ENCODE measurements at places on chromosomes 3 and 15.

DNA sequence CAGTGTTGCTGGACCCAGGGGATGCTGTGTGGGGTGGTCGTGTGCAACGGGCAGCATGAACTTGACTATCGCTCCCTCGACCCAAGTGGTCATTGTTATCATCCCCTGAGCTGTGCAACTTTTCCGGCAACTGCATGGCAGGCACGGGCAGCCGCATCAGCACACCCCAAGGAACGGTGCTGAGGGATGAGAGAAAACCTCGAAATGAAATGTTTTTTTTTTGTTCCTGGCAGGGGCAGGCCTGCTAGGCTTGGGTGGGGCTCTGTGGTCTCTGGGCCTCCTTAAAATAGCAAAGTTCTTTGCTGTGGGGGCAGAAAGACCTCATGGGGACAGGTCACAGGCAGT is 51.4 kb downstream of the CORO2B start:
- no peak for DNase-seq

- no peak for DNase-seq
Observed at GRCh38 chr3:27326629-27327545, 42.3 kb downstream of the NEK10 start.

GRCh38 chr3:144501467-144501866 is 529.8 kb downstream of the DIPK2A start:
- DNase-seq: no peak

GRCh38 chr3:124563376-124563775 is 166.9 kb upstream of the UMPS start:
- DNase-seq: no peak

DNA sequence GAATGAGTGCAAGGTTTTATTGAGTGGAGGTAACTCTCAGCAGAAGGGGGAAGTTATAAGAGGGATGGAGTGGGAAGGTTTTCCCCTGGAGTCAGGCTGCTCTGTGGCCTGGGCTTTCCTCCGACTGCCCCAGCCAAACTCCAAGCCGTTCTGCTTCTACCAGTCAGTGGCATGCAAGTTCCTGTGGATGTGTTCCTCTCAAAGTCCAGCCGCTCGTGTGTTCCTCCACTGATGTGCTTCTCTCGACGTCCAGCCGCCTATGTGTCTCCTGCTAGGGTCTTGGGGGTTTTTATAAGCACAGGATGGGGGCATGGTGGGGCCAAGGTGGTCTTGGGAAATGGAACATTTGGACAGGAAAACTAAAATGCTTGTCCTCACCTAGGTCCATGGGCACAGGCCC is 9.0 kb upstream of the U2SURP start:
- no peak for DNase-seq

GRCh38 chr3:30437171-30437601 is 169.2 kb upstream of the TGFBR2 start:
- no peak for DNase-seq

GRCh38 chr3:60064210-60065178 is 1014.7 kb upstream of the CFAP20DC start:
- no peak for DNase-seq

GRCh38 chr3:9828801-9829755 is 14.7 kb downstream of the RPUSD3 start:
- no peak for DNase-seq

DNA sequence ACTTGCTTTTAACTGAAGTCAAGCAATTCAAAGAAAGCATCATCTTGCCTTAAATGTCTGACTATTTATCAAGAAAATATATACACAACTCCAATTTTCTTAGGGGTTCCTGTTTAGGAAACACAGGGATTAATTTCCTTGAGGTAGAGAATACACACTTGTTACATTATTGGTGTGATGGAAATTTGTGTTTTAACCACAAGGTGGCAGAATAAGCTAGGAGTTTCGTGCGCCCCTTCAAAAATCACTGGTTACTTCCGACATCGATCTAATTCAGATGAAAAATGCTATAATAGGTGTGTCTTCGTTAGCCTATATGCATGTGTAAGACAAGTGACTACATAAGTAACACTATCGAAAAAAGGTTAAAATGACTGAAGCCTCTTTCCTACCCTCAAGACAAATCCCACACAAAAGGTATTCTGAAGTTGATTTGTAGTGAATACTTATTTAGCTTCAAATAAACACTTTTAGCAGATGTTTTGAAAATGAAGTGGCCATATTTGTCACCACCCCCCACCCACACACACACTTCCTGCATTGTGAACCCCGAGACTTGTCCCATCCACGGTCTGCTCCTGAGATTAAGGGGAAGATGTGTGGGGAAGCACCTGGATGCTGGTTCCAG is 246.5 kb downstream of the ROBO1 start:
- DNase-seq: no peak

DNA sequence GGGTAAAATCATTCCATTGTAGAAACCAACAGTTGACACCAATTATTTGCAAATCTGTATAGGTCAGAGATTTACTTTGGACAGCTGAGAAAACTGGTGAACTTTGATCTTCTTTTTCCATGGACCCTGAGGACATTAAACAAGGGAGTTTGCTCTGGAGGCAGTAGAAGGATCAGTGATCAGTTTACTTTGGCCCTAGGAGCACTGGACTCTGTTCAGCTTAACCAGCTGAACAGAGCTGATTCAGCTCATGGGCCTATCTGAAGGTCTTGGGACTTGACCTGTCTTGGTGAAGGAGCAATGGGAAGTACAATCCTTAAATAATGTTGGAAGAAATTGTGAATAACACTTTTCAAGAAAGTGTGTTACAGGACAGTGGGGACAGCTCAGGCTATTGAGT is 15.2 kb upstream of the TF start:
- DNase-seq: no peak

DNA sequence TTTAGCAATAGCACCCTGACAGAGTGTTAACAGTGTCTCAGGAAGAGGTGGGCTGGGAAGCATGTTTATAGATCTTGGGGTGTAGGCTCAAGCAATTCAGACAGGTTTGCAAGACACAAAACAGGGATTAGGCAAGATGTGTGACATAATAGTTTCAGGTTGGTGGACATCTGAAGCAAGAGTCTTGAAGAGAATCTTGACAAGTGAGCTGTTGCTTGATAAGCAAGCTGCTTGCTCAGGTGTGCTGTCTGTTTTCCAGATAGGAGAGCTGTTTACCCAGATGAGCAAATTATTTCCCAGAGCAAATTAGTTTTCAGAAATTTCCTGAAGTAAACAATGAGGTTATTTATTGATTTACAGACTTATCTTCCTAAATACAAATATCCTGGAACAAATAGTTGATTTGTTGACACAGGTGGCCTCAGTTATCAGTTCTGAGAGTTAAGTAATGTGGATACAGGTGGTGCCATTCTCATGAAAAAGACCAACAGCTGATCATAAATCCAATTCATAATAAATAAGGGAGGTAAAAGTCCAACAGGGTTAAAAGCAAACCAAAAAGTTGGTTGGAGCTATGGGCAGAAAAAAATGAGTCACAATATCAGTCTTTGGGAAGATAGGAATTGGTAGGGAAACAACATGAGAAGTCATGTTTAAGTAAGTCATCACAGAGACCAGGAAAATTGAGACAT is 437.3 kb downstream of the TBL1XR1 start:
- no peak for DNase-seq

DNA sequence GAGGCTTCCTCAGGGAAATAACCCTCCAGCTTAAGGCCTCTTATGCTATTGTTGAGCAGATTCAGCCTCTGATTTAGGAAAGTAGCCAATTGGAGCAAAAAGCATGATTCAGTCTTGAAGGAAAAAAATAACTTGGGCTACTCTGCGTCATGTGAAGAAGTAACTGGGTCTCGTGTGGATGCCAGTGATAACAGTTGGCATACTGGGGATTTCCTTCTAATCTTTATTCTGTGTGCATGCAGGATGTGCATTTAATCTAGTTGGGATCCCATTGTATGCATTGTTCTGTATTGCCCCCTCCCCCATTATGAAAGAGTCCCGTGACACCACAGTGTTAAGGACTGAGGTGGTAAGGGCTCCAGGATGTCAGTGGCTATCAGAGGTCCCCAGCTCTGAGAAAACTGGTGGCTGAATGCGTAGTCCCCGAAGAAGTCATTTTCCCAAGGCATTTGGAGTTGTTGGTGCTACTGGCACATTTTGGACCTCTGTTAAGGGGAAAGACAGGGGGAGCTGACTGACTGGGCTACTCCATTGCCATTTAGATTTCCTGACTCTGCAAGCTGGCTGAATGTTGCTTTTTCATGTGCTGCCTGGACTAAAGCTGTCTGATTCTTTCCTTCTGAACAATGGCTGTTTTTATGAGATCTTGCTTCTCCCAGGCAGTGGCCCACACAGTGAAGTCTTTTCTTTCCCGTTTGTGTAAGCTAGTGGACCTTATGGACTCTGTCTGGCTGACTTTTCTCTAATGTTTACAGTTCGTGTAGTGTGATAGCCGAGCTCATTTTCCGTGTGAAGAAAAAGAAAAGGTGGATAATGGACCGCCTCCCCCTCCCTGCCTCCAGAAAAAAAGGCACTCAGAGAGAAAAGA is 38.4 kb upstream of the TRAK1 start:
- peak; percentile 68 for DNase-seq

DNA sequence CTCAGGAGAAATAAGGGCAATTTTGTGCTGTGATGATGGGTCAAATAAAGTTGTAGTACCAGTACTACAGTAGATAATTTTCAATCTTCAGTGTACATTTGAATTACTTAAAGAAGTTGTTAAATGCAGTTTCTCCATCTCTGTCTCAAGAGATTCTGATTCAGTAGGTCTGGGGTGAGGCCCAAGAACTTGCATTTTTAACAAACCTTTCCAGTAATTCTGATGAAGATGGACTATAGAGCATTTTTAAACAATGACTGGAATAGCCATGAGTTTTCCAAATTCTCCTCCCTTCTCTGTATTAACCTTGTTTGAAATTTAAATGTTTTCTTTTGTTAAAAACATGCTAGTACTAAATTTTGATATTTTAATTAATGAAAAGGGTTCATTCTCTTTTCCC is 127.0 kb upstream of the CD96 start:
- no peak for DNase-seq

- no peak for DNase-seq
Observed at GRCh38 chr15:90362936-90363212, 10.8 kb downstream of the ZNF774 start.

GRCh38 chr3:98807011-98807410 is 43.9 kb downstream of the ST3GAL6 start:
- no peak for DNase-seq

GRCh38 chr3:127835993-127836882 is 13.9 kb upstream of the MGLL start:
- no peak for DNase-seq

GRCh38 chr3:67719333-67719732 is 64.9 kb upstream of the SUCLG2 start:
- no peak for DNase-seq

DNA sequence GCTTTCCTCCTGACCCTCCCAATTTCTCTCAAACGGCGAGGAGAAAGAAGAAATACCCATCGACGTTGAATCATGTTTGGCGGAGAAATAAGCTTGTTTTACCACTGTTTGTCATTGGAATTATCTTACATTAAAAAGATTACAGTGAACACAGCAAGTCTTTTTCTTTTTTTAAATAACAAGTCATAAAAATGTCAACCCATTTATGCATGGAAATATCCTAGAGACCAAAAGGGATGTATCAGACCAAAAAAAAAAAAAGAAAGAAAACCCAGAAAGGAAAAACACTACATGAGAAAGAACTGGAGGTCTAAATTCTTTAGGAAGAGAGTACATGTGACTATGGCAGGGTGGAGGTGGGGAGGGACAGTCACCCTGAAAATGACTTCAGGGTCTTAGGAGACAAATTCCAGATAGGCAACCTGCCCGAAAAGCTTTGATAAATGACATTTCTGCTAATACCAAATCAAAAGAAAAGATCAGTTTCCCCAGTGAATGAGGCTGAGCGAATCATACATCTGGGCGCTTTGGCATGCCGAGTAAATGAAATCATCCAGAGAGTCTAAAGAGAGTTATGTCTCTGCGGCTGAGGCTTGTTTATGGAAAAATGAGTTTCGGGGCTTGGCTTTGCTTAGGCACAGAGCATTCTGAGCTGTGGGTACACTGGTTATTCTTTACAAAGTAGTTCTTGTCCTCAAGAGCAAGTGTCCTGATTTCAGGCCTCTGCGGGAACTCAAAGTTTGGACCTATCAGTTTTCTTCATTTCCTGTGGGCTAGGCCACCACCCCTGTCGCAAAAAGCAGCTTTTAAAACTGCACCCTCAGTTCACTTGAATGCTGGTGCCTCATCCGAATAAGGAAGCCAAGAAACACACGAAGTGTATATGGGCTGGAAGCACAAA is 110.1 kb upstream of the TGFBR2 start:
- no peak for DNase-seq

DNA sequence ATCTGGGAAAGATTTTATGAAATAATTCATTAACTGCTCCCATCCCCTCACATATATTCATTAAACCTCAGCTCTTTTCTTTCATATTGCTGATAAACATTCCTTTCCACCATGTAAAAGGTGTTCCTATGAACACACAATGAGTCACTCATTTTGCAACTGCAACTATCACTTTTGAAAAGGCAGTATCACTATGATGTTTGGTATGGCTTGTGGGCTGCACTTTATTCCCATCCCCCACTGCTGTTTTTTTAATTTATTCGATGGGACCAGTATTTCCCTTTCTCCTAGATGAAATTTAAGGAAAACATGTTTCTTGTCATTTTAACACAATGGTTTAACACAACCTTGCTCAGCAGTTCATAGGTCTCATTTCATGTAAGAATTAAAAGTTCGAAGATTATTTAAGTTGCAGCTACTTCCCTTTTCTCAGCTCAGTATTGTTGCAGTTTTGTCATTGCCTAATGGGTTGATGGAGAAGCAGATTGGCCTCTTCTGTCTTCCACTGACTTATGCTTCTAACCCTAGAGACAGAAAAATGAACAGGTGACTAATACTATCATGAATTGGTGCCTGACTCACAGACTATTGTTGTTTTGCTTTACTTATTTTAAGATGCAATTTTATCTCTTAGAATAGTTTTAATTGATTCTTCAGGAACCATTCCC is 280.3 kb downstream of the ZPLD1 start:
- no peak for DNase-seq

GRCh38 chr3:76753599-76753998 is 286.3 kb upstream of the ROBO2 start:
- DNase-seq: no peak

GRCh38 chr15:91304786-91305185 is 204.7 kb downstream of the SV2B start:
- DNase-seq: no peak

DNA sequence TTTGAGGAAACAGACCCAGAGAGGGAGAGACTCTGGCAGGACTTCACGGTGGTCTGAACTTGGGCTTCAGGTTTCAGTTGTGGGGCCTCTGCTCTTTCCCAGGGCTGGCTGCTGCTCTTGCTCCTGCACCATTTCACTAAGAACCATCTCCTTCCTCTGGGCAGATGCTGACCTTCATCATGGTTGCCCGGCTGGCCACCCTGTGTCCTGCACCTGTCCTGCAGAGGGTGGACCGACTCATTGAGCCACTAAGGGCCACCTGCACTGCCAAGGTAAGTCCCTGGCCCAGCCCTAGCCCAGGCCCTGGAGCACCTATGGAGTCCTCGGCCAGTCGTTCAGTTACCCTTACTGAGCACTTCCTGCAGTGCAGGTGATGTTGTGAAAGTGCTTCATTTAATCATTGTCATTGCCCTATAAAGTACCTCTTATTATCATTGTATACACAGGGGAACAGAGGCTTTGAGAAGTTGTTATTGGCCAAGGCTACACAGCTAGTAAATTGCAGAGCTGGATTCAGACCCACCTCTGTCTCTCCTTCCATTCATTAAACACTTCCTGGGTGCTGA is 10.0 kb downstream of the RPL32 start:
- DNase-seq: no peak

Measured in anterior cingulate cortex (tissue), 58 donors.